ENCODE measurements at places on chromosomes 2 and 18. TPM values are rescaled to one million over a fixed set of nuclear protein-coding genes. Genes with fewer than 3 reads are reported as not detected.

GRCh38 chr18:21331065-21331464, 89.0 kb downstream of the GREB1L start:
- no peak for DNase-seq

GRCh38 chr2:207772081-207772843, 2.6 kb upstream of the FZD5 start:
- DNase-seq, result no peak

Gene SULT1C2
- 0.10 TPM for total RNA-seq

GRCh38 chr2:39593439-39594393, 72.0 kb upstream of the TMEM178A start:
- DNase-seq, result peak; percentile 31

Gene L3MBTL4
- total RNA-seq, result 0.70 TPM

GRCh38 chr2:102317715-102318114, 6.4 kb downstream of the IL1RL1 start:
- DNase-seq, result no peak

Gene SNRNP27
- 139 TPM for total RNA-seq

GRCh38 chr2:201223089-201224073, 37.0 kb upstream of the CASP8 start:
- no peak for DNase-seq

DNA sequence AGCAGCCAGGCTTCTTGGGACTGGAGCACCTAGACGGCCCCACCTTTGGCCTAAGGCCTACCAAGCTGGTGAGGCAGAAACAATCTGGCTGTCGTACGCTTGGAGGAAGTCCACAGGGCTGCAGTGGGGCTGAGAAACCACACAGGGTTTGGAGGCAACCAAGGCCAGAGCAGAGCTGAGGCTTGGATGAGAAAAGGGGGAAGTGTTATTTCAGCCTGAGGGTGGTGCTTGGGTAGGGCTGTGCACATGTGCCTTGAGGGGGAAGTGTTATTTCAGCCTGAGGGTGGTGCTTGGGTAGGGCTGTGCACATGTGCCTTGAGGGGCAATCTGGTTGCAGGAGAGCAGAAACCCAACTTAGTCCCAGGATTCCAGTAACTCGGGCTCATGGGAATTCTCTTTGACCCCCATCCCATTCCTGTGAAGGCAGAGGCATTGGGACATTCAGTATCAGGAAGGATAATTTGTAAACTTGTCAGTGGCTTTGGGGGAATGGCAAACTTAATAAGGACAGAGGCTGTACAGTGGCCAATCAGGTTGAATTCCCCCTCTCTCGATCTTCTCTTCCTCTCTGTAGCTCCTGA, 971 bp upstream of the FBXO41 start:
- no peak for DNase-seq

DNA sequence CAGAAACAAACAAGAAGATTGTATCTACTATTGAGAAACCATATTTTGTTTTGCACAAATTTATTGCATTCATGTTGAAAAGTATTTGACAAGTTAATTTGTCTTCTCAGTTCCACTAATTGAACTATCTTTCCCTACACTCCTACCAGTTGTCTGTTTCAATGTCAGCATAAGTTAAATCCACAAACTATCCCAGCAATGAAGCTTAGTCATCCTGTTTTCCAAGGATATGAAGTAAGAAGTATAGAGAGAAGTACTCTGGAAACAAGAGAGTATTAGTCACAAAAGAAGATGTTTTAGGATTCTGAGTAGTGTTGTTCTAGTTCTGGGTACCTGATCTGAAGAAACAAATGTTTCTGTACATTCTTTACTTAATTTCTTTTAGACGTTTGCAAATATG, 261.6 kb upstream of the ZNF804A start:
- DNase-seq, result no peak

DNA sequence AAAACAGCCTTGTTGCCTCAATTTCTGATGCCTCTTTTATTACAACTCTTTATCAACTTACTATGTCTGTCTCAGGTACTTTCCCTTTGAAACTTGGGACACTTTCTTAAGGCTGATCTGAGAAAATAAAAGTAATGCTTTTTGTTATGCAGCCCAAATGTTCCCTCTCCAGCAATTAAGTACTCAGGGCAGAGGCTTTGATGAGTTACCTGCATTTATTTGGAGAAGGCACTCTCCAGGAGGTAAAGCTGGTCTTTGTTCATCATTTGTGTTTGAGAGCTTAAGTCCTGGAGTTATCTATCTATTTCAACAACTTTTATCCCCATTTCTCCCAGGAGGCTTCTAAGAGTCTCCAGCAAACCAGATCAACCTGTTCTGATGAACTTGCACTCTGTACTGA, 259.2 kb downstream of the ASXL3 start:
- DNase-seq, result no peak

DNA sequence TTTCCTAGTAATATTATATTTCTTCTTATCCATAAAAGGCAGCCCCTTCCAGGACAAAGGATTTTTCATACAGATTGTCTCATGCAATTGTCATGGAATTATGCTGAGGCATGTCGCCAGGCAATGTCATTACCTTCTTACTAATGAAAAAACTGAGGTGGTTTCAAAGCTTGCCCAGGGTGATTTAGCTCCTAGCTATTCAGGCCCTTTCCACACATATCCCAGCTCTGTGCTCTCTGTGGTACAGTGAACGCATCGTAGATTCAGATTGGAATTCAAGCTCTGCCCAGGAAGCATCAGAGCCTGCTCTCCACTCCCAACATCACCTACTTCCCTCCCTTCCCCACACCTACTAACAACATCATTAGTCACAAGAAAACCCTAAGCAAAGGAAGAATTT, 60.1 kb downstream of the ATP8B1 start:
- DNase-seq, result no peak

Gene PSMD1
- 179 TPM for total RNA-seq

DNA sequence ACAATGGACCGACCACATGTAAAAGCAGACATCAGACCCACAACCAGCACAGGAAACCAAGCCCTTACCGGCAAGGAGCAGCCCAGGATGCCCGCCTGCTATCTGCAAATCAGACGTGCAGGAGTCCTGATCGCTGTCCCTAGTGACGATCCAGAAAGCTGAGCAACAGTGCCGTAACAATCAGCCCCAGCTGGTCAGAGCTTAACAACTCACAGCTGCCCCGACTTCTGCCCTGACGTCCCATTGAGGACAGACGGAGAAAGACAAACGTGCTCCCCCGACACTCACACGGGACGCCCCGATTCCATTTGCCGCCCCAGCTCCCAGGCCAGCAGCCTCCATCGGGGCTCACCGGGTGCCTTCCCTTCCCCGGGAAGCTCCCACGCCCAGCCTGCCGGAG, 39.8 kb upstream of the PXDN start:
- DNase-seq, result no peak

DNA sequence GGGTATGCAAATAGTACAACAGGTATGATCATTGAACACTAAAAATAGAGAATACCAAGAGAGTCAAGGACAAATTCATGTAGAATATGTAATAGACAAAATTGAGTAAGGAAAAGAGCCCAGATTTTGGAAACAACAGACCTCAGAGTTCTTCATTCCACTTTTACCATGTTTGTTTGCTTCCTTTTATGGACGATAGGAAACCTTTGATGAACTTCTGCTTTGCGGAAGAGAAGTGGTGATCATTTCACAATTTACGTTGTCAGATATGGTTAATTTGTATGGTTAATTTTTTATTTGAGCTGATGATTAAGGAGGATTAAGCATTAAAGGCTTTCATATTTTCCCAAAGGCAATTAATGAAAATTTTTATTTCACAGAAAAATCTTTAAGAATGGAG, 16.3 kb downstream of the MARCHF7 start:
- no peak for DNase-seq

Gene PPP4R3B
- total RNA-seq, result 30.3 TPM

Gene CGREF1
- 1.2 TPM for total RNA-seq

- no peak for DNase-seq
Measured at GRCh38 chr2:29601321-29601720, 320.1 kb downstream of the ALK start.

- DNase-seq, result no peak
Measured at GRCh38 chr2:96867756-96868554, 1.9 kb downstream of the SEMA4C start.

GRCh38 chr2:203225423-203226039, 13.3 kb upstream of the CYP20A1 start:
- DNase-seq, result no peak

- DNase-seq, result no peak
Measured at GRCh38 chr2:159998961-159999360, 63.5 kb downstream of the PLA2R1 start.

Gene SLC9A2
- total RNA-seq, result 6.2 TPM

DNA sequence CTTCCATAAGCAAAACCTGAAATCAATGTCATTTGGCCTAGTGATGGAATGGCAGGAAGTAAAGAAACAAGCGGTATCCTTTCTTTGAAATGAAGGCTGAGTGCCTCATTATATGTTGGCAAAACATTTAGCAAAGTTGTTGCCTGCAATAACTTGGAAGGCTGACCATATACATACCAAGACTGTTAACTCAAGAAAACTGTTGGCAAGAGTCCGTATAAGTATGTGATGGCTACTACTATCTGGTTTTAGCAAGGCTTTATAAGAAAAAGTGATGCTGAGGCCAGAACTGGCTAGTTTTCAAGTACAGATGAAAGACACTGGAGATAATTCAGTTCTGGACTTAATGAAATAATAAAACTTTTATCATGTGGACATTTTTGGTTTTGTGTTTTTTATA, 356.2 kb downstream of the ZNF521 start:
- no peak for DNase-seq

- DNase-seq, result no peak
Measured at GRCh38 chr2:67613227-67613626, 216.1 kb downstream of the ETAA1 start.

DNA sequence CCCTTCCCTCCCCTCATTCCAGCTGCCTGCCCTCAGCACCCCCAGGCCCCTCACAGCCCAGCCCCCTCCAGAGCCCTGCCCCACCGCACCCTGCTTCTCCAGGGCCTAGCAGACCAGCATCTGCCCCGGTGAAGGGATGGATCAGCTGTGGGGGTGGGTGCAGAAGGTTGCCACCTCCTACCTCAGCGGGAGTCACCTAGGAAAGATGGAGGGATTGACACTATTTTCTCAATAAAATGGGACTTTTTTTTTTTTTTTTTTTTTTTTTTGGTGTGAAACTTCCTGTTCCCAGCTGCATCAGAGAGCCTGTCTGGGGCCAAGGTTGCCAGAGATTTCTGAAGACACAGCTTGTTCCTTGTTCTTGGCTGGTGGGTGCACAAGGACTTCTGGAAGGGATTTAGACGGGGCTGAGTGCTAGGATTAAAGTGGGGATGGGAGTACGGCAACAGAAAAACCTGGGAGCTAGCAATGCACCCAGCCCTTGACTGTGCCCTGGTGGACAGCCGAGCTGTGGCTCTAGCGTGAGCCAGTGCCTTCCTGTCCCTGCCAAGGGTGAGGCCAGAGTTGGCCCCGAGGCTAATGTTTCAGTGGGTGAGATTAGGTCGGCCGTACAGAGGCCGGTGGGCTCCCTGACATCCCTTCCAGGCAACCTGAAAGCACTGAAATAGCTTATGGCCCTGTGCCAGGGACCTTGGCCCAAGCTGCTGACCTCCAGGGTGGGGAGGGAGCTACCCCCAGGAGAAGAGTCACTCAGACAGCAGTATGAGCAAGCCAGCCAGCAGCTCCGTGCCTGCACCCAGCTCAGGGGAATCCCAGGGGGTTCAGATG, 4.6 kb downstream of the B3GNT7 start:
- DNase-seq, result peak; percentile 38

- no peak for DNase-seq
Measured at GRCh38 chr2:36168115-36168514, 187.5 kb upstream of the CRIM1 start.

Gene POTEJ
- total RNA-seq, result not detected

DNA sequence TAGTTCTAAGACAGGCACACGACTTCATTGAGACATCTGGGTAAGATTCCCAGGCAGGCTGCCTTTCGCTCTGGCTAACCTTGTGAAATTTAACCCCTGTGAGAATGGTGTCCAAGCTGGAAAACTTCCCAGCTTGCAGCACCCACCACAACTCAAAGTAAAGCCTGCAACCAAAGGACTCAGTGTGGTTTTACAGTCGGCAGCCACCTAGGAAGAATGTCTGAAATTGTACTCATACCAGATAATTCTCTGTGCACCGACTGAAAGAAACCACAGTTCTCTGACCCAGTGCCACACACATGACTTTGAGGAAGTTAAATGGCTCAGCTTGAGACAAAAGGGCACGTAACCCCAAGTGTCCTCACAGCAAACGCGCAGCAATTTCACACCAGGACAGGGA, 125.7 kb downstream of the RBMS1 start:
- DNase-seq, result peak; percentile 37

DNA sequence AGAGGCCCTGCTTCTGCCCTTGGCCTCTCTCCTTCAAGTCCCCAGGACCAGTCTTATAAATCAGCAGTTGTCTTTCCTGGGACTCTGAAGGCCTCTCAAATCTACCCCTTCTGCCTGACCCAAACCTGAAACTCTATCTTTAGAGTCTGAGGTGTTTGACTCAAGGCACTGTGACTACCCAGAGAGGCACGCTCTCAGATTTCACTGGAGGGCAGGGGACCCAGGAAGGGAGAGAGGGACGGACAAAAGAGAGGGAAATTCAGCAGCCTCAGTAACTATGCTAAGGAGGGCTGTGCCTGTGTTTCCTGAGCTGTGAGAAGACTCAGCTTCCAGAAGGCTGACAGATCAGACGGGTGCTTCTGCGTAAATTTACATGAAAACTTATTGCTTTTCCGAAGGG, 217.8 kb downstream of the HAUS1 start:
- peak; percentile 40 for DNase-seq

Gene NEUROD1
- total RNA-seq, result not detected

- no peak for DNase-seq
Measured at GRCh38 chr2:98926601-98927000, 9.4 kb downstream of the CRACDL start.

Gene TMEM185B
- 10.8 TPM for total RNA-seq

Gene CASP10
- 7.3 TPM for total RNA-seq

GRCh38 chr2:42045352-42045751, 2.5 kb upstream of the PKDCC start:
- no peak for DNase-seq

Gene UGT1A4
- total RNA-seq, result 0.51 TPM

Gene DRC1
- not detected for total RNA-seq

Gene HEATR5B
- total RNA-seq, result 9.9 TPM

DNA sequence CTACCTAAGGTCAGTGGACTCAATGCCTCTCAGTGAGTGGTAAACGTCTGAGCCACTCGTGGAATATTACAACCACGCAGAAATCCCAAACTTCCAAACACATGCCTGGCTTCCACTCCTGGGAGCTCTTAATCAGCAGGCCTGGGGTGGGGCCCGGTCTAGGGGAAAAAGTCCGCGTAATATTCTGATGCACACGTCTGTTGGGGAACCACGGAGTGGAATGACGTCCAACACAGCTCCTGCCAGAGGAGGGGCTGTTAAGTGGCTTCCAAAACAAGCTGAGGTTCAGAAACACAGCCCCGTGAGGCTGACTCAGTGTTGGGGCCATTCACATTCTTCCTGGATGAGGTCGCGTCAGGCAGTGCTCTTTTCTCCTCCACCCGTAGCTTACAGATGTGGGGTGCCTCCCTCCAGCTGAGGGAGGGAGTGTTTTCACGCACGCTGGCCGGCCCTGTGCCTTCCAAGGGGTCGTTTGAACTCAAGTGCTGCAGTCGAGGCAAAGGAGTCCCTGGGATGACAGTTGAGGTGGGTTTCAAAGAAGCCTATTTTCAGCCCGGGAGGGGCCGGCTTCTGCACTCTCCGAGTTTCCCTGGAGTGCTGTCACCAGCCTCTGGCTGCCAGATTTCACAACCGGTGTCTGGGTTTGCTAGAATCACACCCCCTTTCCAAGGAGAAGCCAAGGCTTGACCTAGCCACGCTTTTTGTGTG, 73.1 kb downstream of the ACKR3 start:
- peak; percentile 91 for DNase-seq

GRCh38 chr2:95271381-95271971, 2.8 kb upstream of the PROM2 start:
- no peak for DNase-seq

- no peak for DNase-seq
Measured at GRCh38 chr2:121776361-121776760, 20.9 kb downstream of the TSN start.

Data from gastrocnemius medialis (tissue), 4 donors.